ENCODE measurements at places on chromosomes 7 and 10. TPM values are rescaled to one million over a fixed set of nuclear protein-coding genes. Genes with fewer than 3 reads are reported as not detected.

DNA sequence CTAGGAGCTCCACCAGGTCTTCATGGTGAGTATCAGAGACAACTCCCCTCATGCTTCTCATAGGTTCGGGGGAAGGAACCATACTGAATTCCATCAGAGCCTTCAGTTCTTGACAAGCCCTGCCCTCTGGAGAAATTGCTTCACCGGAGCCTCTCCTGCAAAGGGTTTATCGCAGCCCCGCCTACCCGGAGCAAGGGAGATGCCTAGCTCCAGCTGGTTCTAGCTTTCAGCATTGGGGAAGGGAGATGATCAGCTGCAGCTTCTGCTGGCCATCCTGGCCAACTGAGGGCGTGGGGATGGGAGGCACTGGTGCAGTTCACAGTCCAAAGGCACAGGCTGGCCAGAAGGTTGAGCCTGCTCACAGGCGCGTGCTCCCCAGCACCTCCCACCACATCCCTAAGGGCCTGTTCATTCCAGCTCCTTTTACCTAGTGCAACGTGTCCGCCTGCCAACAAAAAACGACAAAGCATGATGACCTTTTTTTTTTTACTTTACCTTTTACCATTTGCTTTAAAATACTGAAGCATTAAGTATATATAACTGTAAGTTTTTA is 31.2 kb downstream of the LANCL2 start:
- H3K27me3 ChIP-seq = no peaks in the 10 kb centered on the region
- no peaks in the 10 kb centered on the region for H3K4me1 ChIP-seq
- no peak overlapping the region for H3K4me3 ChIP-seq
- no peak overlapping the region for H3K27ac ChIP-seq

- H3K4me1 ChIP-seq = peaks cover 6% of the 10 kb centered on the region
- H3K27me3 ChIP-seq = peaks cover 2% of the 10 kb centered on the region
- H3K4me3 ChIP-seq = no peak overlapping the region
- H3K36me3 ChIP-seq = no peaks in the 10 kb centered on the region
- no peak for DNase-seq
Measured at GRCh38 chr10:48455055-48455391, 148.5 kb downstream of the MAPK8 start.

DNA sequence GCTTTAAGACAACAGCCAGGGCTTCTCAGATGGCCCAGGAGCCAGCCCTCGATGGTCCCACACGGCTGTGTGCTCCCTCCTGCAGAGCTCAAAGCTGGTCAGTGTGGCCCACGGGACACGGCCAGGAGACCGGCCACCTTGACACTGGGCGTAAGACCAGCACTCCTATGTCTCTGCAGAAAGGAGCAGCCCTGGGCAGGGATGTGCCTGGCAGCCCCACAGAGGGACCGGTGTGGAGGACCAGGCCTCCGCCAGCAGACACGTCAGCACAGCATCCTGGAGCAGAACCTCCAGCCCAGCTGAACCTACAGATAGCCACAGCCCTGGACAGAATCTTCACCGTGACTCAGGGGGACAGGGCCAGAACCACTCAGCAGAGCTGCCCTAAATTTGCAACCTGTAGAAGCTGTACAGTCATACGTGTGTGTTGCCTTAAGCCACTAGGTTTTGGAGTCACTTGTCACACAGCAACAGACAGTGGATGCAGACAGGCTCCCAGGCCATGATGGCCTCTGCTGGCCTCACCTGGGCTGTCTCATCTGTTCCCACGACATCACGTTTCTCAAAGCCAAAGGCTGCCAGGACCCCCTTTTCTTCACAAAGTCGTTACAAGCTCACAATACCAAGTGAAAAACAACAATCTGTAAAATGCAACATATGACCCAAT is 132.4 kb downstream of the DIP2C start:
- H3K4me1 ChIP-seq = no peaks in the 10 kb centered on the region
- H3K27ac ChIP-seq = no peak overlapping the region
- no peaks in the 10 kb centered on the region for H3K36me3 ChIP-seq
- H3K4me3 ChIP-seq = no peak overlapping the region

PNLIPRP1 gene
- total RNA-seq = not detected

GRCh38 chr7:158837790-158838637 is 8.7 kb upstream of the ESYT2 start:
- peaks cover 10% of the 10 kb centered on the region for H3K4me1 ChIP-seq

WDR86 gene
- total RNA-seq = 5.6 TPM

- no peaks in the 10 kb centered on the region for H3K4me1 ChIP-seq
- H3K27me3 ChIP-seq = no peaks in the 10 kb centered on the region
Measured at GRCh38 chr7:84017651-84018050, 176.9 kb downstream of the SEMA3A start.

GRCh38 chr10:86443069-86443468 is 76.5 kb upstream of the GRID1 start:
- no peak for DNase-seq
- H3K4me3 ChIP-seq = no peak overlapping the region
- H3K27ac ChIP-seq = no peak overlapping the region
- H3K27me3 ChIP-seq = no peaks in the 10 kb centered on the region

DNA sequence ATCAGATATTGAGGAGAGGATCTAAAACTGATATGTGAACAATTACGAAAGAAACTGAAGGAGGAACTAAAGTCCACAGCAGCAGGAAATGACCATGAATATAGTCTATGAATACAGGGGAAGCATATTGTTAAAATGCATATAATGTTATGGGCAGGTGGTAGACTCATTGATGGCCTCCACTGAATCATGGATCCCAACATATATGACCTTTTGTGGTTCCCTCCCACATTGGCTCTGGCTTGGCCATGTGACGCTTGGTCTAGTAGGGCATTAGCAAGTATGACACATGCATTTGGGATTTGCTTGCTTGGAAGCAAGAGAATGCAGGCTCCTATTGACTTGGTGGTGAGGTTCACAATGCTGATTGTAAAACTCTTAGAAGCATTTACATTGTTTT is 55.2 kb upstream of the RAB18 start:
- H3K27me3 ChIP-seq = no peaks in the 10 kb centered on the region
- H3K4me1 ChIP-seq = peaks cover 3% of the 10 kb centered on the region
- no peak overlapping the region for H3K4me3 ChIP-seq
- no peak overlapping the region for H3K27ac ChIP-seq
- H3K36me3 ChIP-seq = no peaks in the 10 kb centered on the region

DNA sequence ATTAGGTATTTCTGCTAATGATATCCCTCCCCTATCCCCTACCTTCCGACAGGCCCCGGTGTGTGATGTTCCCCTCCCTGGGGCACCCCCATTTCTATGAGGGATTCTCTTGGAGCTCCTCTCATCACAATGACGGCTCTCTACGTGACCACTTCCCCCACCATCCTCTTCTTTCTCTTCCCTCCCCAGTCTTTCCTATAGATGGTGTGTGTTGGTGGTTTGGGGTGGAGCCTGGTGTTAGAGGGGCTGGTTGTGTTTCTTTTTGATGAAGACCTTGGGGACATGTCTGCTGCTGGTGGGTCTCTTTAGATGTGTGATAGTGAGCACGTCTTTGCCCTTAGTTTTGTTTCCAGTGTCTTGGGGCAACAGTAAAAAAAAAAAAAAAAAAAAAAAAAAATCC is 28.6 kb downstream of the RPS24 start:
- no peak for DNase-seq
- H3K27me3 ChIP-seq = peaks cover 4% of the 10 kb centered on the region
- H3K36me3 ChIP-seq = no peaks in the 10 kb centered on the region
- H3K4me3 ChIP-seq = no peak overlapping the region
- H3K27ac ChIP-seq = no peak overlapping the region

GRID1 gene
- total RNA-seq = not detected

DNA sequence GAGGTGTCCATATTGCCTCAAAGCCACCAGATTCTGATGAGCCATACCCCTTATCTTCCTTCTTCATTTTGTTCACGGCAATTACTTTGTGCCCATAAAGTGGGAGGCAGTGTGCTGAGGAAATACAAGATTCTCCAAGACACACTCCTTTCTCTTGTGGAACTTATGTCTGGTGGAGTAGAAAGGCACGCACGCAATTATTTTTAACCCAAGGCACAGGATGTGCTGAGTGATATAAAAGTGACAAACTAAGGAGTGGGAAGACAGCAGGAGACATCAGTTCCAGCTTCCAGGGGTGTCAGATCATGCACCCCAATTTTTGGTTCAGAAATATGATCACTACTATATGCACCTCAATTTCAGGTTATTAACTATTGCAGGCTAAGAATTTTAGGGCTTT is 94.7 kb upstream of the PDCD4 start:
- no peak overlapping the region for H3K4me3 ChIP-seq
- no peak overlapping the region for H3K27ac ChIP-seq
- no peaks in the 10 kb centered on the region for H3K36me3 ChIP-seq
- DNase-seq = no peak

GRCh38 chr10:43863859-43864591 is 215.3 kb upstream of the ZNF32 start:
- no peaks in the 10 kb centered on the region for H3K27me3 ChIP-seq
- no peaks in the 10 kb centered on the region for H3K4me1 ChIP-seq
- no peak overlapping the region for H3K4me3 ChIP-seq
- no peaks in the 10 kb centered on the region for H3K36me3 ChIP-seq
- H3K27ac ChIP-seq = no peak overlapping the region

- H3K27ac ChIP-seq = no peak overlapping the region
- DNase-seq = no peak
- H3K27me3 ChIP-seq = no peaks in the 10 kb centered on the region
- no peaks in the 10 kb centered on the region for H3K4me1 ChIP-seq
- no peaks in the 10 kb centered on the region for H3K36me3 ChIP-seq
Measured at GRCh38 chr10:127399668-127400067, 149.4 kb upstream of the NPS start.

CUEDC2 gene
- 25.5 TPM for total RNA-seq

JAKMIP3 gene
- total RNA-seq = 0.28 TPM

GRCh38 chr7:102261451-102261850 is 25.2 kb upstream of the SH2B2 start:
- no peaks in the 10 kb centered on the region for H3K4me1 ChIP-seq
- no peak overlapping the region for H3K4me3 ChIP-seq
- no peaks in the 10 kb centered on the region for H3K36me3 ChIP-seq
- H3K27ac ChIP-seq = no peak overlapping the region

DNA sequence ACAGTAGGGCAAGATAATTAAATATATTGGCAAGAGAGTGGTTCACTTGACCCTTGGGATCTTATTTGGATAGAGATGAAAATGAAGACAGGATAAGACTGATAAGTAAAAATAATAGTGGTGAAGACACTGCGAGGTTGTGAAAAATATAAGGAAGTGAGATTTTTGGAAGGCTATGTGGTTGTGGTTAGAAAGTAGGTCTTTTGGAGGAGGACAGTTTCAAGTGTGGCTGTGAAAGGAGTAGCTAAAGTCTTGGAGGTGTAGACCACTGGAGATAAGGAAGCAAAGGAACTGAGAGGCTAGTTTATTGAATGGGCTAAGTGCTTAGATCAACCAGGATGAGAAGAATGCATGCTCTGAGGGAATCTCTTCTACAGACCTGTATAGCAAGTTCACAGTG is 11.2 kb downstream of the MIOS start:
- H3K27ac ChIP-seq = no peak overlapping the region
- H3K4me1 ChIP-seq = no peaks in the 10 kb centered on the region
- H3K4me3 ChIP-seq = no peak overlapping the region
- no peaks in the 10 kb centered on the region for H3K27me3 ChIP-seq
- peaks cover 5% of the 10 kb centered on the region for H3K36me3 ChIP-seq

GRCh38 chr10:59839576-59839975 is 66.8 kb downstream of the CCDC6 start:
- H3K36me3 ChIP-seq = peaks cover 9% of the 10 kb centered on the region
- no peak overlapping the region for H3K27ac ChIP-seq
- DNase-seq = no peak
- H3K27me3 ChIP-seq = no peaks in the 10 kb centered on the region
- no peaks in the 10 kb centered on the region for H3K4me1 ChIP-seq
- H3K4me3 ChIP-seq = no peak overlapping the region

DNA sequence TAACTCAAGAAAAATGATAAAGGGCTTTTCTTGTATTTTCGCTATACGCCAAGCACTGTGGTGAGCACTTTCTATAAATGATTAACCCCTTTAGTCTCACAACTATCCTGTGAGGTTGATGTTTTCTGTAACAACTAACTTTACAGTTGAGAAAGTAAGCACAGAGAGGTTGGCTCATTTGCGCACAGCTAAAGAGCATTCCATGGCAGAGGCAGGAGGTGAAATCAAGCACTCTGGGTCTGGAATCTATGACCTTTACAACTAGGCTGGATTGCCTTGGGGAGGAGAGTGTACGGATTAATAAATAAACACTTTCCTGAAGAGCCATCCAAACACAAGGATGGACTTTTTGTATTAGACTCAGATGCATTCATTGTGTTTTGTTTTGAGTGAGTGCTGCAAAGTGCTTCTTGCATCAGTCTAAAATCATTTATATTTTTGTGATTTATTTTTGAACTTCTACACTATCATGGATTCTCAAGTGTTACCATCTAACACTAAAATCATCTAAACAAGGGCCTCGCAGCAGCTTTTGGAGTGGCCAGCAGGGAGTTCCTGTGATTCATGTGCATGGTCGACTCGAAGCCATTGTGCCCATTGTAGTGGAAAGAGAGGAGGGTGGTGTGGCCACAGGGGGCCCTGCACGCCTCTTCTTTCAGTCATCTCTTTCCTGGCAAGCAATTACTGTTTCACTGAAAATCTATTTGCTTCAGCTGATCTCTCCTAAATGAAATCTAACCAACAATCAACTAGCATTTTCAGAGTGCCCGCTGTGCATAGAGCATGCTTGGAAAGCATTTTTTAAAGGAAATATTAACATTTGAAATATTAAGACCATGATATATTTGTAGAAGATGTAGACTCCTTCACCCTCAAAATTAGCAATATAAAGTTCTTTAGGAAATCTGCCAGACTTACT is 633.4 kb upstream of the COBL start:
- no peaks in the 10 kb centered on the region for H3K36me3 ChIP-seq
- H3K27me3 ChIP-seq = no peaks in the 10 kb centered on the region
- H3K4me1 ChIP-seq = no peaks in the 10 kb centered on the region
- no peak for DNase-seq

DNA sequence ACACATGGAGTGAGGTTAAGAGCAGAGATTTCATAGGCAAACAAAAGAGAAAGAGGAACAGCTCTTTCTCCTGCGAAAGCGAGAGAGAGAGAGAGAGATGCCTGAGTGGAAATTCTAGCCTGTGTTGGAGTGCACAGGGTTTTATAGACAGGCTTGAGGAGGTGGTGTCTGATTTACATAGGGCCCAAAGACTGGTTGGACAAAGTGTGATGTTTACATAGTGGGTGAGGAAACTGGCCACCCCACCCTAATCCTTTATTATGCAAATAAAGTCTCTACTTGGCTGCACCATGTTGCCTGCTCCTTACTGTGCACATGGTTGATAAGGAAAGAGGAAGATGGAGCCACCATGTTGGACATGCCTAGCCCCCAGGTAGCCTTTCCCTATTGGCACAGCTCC is 967.8 kb upstream of the SORCS1 start:
- no peak overlapping the region for H3K27ac ChIP-seq
- DNase-seq = no peak
- H3K4me3 ChIP-seq = no peak overlapping the region

DNA sequence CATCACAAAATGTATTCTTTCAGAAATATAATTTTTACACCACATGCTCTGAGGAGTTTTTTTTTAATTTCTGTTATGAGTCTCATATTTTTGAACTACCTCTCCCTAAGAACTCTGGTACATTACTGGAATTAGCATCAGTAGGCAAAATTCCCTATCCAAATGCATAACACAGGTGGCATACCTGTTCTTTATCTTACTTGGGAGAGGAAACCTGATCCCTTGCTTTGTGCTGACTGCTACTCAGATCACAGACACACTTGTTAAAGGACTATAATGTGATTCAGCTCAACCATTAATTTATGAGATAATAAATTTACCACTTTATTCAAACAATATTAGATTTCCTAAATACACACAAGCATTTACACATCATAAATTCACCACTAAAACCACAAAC is 617.2 kb downstream of the GRM8 start:
- H3K36me3 ChIP-seq = no peaks in the 10 kb centered on the region
- DNase-seq = no peak
- no peak overlapping the region for H3K4me3 ChIP-seq
- no peak overlapping the region for H3K27ac ChIP-seq
